ENCODE measurements at places on chromosomes 16 and 17.

- DNase-seq, result no peak
Observed at GRCh38 chr16:1109648-1110047, 13.6 kb upstream of the C1QTNF8 start.

DNA sequence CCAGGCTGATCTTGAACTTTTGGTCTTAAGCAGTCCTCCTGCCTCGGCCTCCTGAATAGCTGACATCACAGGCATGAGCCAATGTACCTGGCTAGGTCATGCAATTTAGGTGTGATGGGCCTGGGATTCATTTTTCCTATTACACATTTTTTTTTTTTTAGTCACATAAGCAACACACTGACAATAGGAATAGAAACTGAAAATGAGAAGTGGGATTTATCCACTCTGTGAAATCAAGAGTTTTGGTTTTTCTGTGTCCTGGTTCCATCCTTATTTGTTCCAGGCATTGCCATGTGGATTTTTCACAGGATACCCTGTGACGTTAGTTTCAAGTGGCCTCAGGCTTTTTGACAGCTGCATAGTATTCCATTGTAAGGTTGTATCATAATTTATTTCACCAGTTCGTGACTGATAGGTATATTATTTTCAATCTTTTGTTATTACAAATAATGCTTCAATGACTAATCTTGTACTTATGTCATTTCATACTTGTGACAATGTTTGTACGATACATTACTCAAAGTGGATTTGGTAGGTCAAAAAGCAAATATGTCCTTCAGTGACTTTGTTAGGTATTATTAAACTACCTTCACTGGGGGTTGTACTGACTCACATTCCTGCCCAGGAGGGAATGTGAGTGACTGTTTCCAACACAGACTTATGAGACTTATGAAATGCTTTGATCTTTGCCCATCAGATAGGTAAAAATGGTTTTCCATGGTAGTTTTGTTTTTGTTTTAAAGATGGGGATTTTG is 10.6 kb downstream of the ADCY7 start:
- peak; percentile 41 for DNase-seq

DNA sequence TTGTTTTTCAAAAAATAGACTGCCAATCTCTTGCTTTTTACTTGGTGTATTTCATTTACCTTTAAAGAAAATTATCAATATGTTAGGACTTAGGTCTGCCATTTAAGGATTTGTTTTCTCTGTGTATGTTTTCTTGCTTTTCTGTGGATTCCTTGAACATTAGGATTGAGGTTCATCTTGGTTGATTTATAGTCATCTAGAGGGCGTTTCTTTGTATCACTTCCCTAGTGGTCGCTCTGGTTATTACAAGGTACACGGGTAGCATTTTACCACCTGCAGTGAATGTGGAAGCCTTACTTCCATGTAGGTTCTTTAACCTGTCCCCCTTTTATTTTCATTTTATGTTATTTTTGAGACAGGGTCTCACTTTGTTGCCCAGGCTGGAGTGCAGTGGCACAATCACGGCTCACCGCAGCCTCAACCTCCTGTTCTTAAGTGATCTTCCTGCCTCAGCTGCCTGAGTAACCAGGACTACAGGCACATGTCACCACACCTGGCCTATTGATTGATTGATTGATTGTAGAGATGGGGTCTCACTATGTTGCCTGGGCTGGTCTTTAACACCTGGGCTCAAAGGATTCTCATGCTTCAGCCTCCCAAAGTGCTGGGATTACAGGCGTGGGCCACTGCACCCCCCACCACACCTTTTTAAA is 35.2 kb upstream of the CBX4 start:
- DNase-seq, result no peak

DNA sequence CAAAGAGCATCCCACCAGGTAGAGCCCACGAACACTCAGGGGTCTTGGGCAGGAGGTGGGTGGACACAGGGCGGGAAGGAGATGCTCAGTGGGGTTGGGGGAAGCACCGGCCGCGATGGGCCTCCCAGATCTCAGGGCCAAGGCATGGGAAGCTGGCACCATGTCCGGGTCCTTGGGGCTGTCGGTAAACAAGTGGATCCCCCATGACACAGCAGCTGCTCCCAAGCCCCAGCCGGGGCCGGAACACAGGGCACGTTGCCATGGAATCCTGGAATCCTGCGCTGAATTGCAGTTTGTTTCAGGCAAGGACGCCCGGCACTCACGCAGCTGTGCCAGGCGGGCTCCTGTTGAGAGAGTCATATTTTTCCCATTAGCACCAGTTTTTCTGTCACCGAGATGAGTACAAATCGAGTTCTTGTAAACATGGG is 23.0 kb upstream of the CHMP6 start:
- no peak for DNase-seq

- DNase-seq, result no peak
Observed at GRCh38 chr16:85634747-85635544, 21.8 kb downstream of the GSE1 start.

- no peak for DNase-seq
Observed at GRCh38 chr16:17647879-17648872, 177.4 kb upstream of the XYLT1 start.

GRCh38 chr17:31549121-31549524 is 157.6 kb downstream of the RAB11FIP4 start:
- no peak for DNase-seq

- DNase-seq, result no peak
Observed at GRCh38 chr16:16095646-16096045, 127.6 kb downstream of the ABCC6 start.

GRCh38 chr16:1978476-1979120 is 2.7 kb downstream of the NOXO1 start:
- DNase-seq, result no peak

- no peak for DNase-seq
Observed at GRCh38 chr16:31348579-31348978, 6.4 kb upstream of the ITGAX start.

DNA sequence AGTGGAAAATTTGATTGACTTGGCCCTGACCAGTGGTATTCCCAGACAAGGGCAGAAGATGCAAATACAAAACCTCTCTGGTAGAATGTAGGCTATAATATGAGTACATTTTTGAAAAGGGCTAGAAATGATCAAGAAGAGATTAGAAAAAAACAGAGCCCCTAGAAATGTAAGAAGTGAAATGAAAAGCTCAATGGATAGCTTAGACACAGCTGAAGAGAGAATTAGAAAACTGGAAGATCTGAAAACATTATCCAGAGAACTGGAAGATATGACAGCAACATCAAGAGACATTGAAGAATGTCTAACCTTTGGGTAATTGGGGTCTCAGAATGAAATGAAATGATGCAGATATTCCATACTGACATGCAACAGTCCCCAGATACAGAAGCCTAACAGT is 105.2 kb upstream of the ZNF750 start:
- no peak for DNase-seq

DNA sequence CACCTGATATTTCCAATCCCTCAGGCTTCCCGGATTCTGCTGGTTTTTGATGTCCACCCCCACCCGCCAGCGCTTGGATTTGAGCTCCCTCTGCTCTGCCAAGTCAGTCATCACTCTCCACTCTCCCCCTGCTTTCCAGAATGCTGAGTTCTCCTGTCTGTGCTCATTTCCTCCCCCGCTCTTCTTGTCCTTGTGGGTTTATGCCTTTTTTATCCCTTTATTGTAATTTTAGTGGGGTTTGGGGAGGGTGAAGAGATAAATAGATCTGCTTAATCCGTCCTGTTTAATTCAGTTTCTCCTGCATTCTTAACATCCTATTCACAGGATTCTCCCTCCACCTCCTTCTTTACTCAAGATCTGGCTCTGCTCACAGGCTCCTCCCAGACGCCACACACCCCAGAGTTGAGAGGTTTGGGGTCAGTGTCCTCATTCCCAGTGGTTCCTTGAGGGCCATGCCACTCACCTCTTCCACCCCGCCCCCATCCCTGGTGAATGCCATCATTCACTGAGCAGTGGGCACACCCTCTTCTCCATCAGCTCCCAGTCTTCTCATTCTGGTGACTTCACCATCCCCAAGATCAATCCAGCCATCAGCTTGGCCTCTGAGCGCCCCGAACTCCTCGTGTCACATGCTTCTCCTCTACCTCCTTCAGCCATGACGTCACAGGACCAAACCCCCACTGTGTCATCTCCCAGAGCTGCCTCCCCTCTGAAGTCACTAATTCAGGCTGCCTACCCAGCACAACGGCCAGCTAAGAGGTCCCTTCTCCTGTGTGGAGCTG is 15.1 kb upstream of the GUCY2D start:
- no peak for DNase-seq

- DNase-seq, result no peak
Observed at GRCh38 chr16:86854626-86855294, 276.4 kb downstream of the FOXL1 start.

DNA sequence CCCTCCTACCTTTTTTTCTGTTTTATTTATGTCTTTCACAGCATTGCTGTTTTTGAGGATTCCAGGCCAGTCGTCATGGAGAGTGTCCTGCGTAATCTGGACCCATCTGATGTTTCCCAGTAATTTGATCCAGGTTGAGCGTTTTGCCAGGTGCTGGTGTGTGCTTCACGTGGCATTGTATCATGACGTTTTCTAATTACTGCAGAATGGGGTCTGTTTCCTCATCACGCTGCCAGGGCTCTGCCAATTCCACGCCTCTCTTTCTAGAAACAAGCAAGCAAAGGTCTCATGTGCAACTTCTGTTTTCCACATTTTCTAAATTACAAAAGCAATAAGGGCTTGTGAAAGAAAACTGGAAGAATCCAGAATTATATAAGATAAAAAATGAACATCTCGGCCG is 28.3 kb upstream of the BHLHA9 start:
- DNase-seq, result no peak

DNA sequence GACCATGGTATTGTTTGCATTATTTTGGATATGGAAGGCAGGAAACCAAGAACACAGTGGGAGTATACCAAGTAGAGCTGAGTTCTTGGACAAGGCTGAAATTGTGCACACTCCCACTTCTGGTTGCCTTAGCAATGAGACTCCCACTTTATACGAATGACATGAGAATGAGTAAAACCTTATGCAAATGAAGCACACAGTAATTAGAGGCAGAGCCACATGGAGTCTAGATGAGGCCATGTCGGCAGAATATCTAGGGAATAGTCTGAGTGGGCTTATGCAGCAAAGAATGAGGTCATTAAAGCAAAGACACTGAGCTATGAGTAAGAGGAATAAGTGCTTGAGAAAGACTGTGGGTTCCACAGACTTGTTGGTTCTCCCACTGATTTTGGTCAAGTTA is 178.7 kb downstream of the GRIN2A start:
- no peak for DNase-seq

- no peak for DNase-seq
Observed at GRCh38 chr16:54630284-54630967, 300.2 kb upstream of the IRX5 start.

GRCh38 chr17:66863820-66864219 is 28.9 kb downstream of the CACNG5 start:
- no peak for DNase-seq

DNA sequence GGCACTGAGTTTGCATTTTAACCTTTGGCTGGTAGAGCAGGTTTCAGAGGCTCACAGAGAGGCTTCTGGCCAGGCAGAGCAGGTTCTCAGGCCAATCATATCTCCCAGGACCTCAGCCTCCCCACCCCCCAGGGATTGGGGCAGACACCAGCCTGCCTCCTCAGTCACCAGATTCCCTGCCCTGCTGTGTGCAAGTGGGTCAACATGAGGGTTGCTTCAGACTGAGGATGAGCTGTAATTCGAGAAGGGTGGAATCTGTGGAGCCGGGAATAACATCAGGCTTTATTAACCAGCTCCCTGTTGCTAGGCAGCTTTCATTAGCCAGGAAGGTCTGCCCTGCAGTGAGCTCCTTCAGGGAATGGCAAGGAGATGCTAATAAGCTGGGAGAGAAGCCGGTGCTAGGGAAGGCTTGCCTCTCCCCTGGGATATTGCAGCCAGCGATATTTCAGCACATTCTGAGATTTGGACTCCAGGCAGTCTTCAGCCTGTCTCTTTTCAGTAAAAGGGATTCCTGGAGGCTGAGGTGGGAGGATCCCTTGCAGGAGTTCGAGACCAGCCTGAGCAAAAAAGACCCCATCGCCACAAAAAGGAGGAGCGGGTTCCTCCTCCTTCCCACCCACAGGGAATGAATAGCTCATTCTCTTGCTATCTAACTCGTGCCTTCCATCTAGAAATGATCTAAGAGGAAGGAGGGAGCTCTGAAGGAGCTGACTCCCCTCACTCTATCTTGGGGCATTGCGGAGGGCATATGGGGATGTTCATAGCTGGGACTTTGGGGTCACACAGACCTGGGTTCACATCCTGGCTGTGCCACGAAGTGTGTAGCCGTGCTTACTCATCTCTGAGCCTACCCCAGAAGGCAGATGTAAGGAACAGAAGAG is 10.7 kb downstream of the SGSM2 start:
- no peak for DNase-seq

DNA sequence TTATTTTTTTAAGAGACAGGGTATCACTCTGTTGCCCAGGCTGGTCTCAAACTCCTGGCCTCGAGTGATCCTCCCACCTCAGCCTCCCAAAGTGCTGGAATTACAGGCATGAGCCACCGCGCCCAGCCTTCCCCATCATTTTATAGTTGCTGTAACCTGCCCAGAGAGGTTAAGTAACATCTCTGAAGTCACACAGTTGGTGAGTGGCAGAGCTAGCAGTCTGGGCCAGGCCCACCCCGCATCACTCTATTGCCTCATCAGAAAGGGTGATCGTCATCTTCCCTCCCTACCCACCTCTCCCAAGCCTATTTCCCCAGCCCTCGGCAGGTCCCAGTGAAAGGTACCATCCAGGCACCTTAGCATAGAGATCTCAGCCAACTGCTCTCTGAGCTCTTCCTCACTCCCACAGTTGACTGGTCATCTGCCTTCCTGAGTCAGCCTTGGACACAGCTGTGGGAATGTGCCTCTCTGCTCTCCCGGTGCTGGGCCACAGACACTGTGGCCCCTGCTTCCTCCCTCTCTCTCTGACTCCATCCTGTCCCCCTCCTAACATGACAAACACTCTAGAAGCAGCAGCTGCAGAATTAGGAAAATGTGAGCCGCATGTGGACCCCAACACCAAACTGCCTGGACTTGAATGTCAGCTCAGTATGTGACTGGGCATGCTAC is 57.1 kb downstream of the SCNN1B start:
- no peak for DNase-seq

DNA sequence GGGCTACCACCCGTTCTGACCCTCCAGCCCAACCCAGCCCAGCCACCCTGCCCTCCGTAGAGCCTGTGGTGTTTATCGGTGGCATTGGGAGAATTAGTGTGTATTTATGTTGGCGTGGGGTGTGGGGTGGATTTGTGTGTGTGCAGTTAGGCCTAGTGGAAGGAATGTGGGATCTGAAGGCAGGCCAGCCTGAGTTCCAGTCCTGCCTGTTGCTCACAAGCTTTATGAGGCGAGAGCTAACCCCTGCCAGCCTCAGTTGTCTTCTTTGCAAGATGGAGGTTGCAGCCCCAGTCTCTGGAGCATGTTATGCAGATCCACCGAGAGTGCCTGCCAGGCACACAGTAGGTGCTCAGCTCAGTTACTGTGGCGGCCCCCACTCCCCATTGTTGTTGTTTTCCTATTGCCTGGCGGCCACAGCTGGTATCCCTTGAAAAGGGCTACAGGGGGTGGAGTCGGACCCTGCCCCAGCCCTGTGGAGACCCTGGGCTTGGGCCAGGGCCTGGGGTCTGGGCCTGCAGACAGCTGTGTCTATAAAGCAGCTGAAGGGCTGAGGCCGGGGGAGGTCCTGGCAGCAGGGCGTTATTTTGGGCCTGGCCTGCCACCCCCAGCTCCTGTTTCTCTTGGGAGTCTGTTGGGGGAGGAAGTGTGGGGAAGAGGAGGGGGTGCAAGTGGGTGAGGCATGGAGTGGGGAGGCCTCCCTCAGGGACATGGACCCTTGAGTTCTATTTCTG is 5.1 kb downstream of the ERBB2 start:
- no peak for DNase-seq

- DNase-seq, result no peak
Observed at GRCh38 chr17:61597607-61598006, 6.6 kb upstream of the NACA2 start.

Data from Panc1 (cell line).